CD4-positive, alpha-beta T cell (primary cell): ENCODE measurements at places on chromosomes 11 and 22. TPM values are rescaled to one million over a fixed set of nuclear protein-coding genes. Genes with fewer than 3 reads are reported as not detected.

DNA sequence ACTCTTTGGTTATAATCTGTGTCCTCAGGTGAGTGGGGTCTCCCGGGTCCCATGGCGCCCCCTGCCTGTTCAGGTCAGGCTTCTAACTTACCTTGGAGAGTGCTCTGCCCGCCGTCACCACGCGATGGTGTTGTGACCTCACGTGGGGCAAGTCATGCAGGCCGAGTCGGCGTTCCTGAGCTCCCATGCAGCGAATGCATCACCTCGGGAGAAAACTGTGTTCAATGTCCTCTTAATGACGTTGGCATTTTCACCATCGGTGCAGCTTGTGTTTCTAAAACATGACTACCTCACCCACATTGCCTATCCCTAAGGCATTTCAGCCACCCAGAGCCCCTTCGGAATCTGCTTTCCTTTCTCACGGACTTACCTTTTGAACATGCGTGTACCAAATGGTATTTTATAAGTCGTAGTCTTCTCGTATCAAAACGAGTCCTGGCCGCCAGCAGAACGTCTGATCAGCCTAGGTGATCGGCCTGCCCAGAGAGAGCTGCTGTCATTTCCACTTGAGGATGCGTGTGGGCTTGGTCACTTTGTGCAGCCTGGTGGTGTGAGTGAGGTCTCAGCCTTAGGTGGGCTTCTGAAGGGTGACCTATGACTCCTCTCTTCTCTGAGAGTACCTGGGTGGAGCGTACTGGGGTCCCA is 64.8 kb downstream of the TBC1D22A start:
- DNase-seq = no peak

DNA sequence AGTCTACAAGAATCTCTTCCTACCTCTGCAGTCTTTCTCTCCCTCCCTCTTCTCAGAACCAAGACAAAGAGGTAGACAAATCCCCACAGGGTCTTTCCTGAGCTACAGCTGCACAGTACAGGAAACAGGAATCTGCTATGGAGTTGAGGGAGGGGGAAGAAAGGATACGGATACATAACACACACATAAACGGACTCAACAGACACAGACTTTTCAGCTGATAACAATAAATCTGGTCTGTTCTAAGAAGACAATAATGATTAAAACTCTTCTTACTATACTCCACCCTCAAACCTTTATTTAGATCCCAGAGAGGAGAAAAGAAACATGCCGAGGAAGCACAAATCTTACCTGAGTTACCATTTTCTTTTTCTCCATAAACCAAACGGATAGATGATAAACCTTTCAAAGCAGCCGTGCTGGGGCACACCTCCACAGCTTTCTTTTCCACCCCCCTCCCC is 122.2 kb downstream of the APOL5 start:
- DNase-seq = no peak

The ZC3H12C gene
- total RNA-seq = 0.17 TPM

- no peak for DNase-seq
Observed at GRCh38 chr11:76766521-76766920, 16.6 kb upstream of the TSKU start.

- DNase-seq = no peak
Observed at GRCh38 chr11:76701294-76702040, 30.9 kb upstream of the LRRC32 start.

The GGTLC3 gene
- total RNA-seq = 0.58 TPM
